ENCODE measurements at places on chromosomes 7 and 10. TPM values are rescaled to one million over a fixed set of nuclear protein-coding genes. Genes with fewer than 3 reads are reported as not detected.

ASAH2 gene
- total RNA-seq, result 1.1 TPM

GBX1 gene
- total RNA-seq, result 0.64 TPM

ACTL6B gene
- total RNA-seq, result not detected

CLEC2L gene
- total RNA-seq, result 0.70 TPM

SCIN gene
- 110 TPM for total RNA-seq

FAM180A gene
- not detected for total RNA-seq

NAMPT gene
- 117 TPM for total RNA-seq

CH25H gene
- 0.41 TPM for total RNA-seq

ACBD7 gene
- 5.1 TPM for total RNA-seq

ELN gene
- total RNA-seq, result 108 TPM

SPDYE3 gene
- total RNA-seq, result not detected

CCDC3 gene
- total RNA-seq, result 9.2 TPM

POLL gene
- 25.9 TPM for total RNA-seq

XRCC2 gene
- 4.1 TPM for total RNA-seq

PARG gene
- 47.6 TPM for total RNA-seq

MSRB2 gene
- total RNA-seq, result 15.4 TPM

GPR85 gene
- total RNA-seq, result 1.5 TPM

All from metanephros (tissue), 2 donors.